ENCODE measurements at places on chromosomes 1 and 21.

DNA sequence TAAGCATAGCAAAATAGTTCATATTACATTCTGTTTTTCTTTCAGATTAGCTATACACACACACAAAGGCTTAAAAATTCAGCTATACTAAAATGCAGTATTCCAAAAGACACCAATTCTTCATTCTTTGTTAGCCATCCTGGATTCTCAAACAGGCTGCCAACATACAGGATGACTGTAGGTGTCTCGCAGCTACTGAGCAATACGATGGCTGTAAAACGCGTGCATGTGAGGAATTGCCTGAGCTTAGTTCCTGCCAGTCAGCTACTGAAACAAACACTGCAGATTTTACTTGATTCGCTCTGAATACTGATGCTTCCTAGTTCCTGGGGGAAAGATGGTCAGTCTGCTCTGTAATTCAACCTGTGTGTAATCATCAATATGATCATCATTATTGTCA lies 24.7 kb upstream of the HMGN1 start:
- peak; percentile 98 for ATAC-seq

- ATAC-seq, result no peak
Observed at GRCh38 chr21:14699433-14700407, 153.6 kb upstream of the SAMSN1 start.

DNA sequence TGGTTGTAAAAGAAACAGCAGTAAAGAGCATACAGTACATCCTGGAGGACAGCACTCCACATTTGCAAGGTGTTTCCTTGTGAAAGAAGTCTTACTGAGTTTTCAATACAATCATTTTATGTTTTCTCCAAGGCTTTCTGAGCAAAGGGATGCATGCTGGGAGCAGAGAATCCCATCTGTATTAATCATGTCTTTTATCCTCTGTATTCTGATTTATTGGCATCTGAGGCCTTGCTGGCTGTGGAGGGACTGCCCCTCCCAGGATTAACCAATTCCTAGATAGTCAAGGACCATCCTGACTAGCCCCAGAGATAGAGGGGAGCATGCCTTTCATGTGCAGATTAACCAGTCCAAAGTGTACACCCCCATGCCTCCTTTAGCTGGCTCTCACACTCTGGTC lies 476.3 kb downstream of the SIPA1L2 start:
- ATAC-seq, result no peak

DNA sequence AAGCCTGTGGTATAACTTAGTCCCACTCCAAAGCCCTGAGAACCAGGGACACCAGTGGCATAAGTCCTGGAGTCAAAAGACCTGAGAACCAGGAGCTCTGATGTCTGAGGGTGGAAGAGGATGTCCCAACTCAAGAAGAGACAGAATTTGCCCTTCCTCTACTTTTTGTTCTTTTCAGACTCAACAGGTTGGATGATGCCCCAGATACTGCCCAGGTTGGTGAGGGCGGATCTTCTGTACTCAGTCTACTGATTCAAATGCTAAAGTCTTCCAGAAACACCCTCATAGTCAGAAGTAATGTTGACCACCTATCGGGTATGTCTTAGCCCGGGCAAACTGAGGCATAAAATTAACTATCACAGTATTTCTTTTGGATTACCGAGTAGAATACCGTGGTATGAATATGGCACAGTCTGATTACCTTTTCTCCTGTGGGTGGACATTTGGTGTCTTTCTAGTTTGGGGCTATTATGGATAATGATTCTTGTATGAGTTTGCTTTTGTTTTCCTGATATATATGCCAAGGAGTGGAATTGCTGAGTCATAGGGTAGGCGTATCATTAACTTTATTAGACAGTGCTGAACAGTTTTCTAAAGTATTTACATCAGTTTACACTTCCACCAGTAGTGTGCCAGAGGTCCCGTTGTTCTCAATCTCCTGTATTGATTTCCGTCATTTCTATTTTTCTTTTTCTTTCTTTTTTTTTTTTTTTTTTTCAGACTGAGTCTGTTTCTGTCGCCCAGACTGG lies 3.2 kb upstream of the CHAF1B start:
- no peak for ATAC-seq

DNA sequence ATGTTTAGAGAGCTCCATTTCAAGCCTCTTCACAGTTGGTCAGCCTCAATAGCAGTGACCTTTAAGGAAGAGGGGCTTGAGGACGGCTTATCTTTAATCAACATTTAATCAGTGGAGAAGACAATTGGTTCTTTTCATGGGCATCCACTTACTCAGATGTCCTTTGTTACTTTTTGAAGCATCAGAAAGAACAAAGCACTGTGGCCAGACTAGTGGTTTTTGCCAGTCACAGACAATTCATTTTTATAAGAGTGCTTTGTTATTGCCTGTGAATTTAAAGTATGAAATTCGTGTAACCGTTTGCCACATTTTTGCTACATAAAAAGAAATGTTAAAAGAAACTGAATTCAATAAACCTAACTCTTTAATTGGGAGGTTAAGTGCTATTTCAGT lies 222.8 kb downstream of the TPR start:
- peak; percentile 56 for ATAC-seq

DNA sequence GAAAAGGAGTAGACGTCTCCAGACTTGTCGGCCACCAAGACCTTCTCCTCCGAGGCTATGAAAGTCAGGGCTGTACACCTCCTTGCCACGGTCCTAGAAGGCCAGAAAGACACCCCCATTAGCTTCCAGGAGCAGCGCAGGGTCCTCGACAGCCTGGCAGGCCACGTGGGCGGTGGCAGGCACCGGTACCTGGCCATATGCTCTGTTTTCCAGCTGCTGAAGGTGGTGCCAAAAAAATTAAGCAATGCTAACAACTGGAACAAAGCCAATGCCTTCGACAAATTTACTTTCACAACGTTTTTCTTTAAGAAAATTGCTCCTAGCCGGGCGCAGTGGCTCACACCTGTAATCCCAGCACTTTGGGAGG lies 15.9 kb downstream of the WDR4 start:
- no peak for ATAC-seq

GRCh38 chr1:55519937-55520683 lies 304.9 kb upstream of the USP24 start:
- no peak for ATAC-seq

Data from SK-N-SH treated with all-trans-retinoic acid at 6 μM for 48 hours (cell line).